Prostate gland (tissue), 2 donors: ENCODE measurements at places on chromosomes 13 and 19.

GRCh38 chr13:110475550-110476219 is 85.8 kb downstream of the RAB20 start:
- no peak for DNase-seq

- DNase-seq = no peak
Observed at GRCh38 chr19:17448131-17448967, at the start of gene TMEM221. TMEM221 (minus strand) TSS chr19:17448668; CDS start chr19:17448462, 206 bp downstream.

GRCh38 chr13:102569488-102569887 is 27.3 kb upstream of the TPP2 start:
- DNase-seq = no peak

GRCh38 chr13:34654647-34655046 is 287.4 kb upstream of the NBEA start:
- DNase-seq = no peak

DNA sequence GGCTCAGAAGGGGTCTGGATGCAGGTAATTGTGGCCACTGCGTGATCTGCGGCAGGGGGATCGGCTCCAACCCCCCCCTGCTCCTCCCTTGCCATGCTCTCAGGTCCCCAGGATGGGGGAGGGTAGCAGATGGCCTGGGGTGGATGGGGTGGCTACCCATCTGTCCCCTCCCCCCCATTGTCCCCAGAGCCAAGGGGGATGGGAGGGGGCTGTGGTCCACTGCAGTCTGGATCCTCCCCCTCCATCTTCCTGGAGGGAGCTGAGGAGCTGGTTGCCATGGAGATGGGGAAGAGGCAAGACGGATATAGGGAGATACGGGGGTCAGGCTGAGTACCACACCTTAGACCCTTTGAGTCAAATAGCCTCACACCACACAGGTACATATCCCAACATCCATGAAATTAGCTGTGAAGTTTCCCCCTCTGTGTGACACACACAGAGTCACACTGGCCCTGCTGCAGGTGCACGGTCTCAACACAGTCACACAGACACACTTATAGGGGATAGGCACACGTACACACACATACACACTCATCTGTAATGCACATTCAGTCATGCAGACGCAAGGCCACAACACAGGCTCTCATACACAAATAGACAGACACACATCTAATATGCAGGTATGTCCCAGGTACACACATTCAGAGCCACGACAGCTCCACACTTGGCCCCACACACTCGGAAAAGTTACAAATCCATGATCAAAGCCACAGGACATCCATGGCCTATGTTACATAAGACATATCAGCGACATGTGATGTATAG is 1.8 kb upstream of the NOVA2 start:
- no peak for DNase-seq

DNA sequence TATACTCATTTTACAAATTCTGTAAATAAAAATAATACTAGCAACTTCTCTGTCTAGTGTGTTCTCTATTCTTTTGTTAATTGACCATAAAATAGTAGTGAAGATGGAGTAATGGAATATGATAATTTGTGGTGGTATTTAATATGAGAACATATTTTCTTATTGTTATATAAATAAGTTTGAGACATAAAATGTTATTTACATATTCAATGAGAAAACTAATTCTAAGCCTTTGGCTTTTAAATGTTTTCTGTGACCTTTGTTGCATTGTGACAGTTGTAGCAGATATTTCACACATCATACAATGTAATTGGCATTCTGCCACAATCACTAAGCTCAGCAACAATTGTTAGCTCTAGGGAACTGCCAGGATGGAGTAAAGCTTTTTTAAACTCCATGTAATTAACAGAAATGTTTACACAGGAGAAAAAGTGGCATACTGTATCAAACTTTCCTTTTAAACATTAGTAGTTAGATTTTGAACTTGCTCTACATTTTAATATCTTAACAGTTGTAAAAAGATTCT is 562.1 kb upstream of the PCDH9 start:
- no peak for DNase-seq

GRCh38 chr13:41127701-41128100 is 4.9 kb downstream of the KBTBD6 start:
- DNase-seq = no peak

DNA sequence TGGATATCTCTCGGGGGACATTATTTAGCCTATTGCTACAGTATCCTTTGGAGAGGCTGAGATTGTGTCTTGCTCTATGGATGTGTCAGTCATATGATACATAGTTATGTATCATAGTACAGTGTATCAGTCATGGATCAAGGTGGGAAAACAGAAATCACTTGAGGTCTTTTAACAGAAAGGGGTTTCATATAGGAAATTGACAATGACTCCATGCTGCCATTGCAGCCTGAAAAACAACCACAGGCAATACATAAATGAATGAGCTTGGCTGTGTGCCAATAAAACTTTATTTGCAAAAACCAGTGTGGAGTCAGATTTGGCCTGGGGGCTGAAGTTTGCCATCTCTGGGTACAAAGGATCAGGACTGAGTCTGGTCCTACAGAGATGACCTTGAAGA is 35.4 kb downstream of the COLGALT1 start:
- no peak for DNase-seq

- no peak for DNase-seq
Observed at GRCh38 chr13:108981407-108981806, 352.0 kb downstream of the MYO16 start.

GRCh38 chr13:103839460-103839859 is 773.2 kb upstream of the SLC10A2 start:
- no peak for DNase-seq

- no peak for DNase-seq
Observed at GRCh38 chr19:39251846-39252245, 3.2 kb upstream of the IFNL4 start.

DNA sequence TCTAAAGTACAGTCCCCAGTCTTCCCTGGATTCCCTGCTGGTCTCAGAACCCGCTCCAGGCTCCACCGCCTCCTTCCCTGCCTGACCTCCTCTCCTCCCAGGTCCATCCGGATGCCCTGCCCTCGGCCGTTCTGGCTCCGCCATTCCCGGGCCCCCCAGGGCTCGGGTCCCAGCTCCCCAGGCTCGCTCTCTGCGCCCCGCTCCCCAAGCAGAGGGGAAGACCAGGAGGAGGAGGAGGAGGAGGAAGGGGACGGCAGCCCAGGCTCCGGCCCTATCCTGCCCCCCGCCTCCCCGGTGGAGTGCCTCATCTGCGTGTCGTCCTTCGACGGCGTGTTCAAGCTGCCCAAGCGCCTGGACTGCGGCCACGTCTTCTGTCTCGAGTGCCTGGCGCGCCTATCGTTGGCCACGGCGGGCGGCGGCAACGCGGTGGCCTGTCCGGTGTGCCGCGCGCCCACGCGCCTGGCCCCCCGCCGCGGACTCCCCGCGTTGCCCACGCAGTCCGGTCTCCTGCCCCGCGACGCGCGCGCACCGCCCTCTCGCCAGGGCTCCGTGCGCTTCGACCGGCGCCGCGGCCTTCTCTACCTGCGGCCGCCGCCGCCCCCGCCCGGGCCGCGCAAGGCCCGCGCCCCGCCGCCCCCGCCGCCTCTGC is 647 bp downstream of the RNF225 start:
- DNase-seq = no peak

DNA sequence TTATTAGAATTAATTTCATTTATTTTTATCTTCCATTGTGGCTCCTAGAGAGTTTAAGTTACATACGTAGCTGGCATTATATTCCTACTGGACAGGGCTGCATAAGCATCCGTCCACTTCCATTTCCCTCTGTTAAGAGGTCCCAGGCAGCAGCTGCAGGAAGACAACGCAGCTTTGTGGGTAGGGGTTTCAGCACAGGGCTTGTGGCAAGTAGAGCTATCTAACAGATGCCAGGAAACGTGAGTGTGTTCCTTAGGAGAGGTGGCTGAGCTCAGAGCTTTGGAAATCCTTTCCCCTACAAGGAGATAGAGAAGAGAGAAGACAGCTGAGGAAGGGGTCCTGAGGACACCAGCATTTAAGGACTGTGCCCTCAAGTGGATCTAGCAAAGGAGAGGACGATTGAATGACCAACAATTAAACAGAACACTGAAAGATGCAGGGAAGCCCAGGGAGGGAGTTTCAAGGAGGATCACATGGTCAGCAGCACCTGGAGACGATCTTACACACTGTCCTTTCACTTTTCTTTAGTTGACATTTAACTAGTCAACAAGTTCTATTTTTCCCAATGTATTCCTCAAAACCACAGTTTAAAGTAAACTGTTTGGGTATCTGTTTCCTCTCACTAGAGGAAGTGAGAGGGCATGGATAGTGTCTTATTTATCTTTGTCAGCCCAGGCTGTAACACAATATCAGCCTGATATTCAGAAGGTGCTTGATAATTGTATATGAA is 2.3 kb upstream of the N4BP2L1 start:
- DNase-seq = no peak

DNA sequence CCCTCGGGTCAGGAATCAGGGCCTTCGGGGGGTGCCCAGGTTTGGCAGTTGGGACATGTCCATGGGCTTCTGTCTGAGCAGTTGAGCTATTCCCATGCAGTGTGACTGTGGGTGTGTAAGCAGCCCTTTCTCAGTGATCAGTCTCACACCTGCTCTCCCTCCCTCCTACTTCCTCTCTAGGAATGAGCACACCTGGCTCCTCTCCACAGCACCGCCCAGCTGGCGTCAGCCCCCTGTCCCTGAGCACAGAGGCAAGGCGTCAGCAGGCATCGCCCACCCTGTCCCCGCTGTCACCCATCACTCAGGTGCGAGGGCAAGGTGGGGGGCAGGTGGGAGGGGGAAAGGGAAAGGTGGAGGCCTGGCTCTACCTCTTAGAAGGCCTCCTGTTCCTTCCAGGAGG is 25.9 kb downstream of the COMP start:
- no peak for DNase-seq

GRCh38 chr13:43316281-43316680 is 292.9 kb downstream of the DNAJC15 start:
- DNase-seq = no peak

GRCh38 chr13:113607889-113608635 is 23.5 kb downstream of the TFDP1 start:
- no peak for DNase-seq

- no peak for DNase-seq
Observed at GRCh38 chr13:74092711-74093110, 41.5 kb downstream of the KLF12 start.

DNA sequence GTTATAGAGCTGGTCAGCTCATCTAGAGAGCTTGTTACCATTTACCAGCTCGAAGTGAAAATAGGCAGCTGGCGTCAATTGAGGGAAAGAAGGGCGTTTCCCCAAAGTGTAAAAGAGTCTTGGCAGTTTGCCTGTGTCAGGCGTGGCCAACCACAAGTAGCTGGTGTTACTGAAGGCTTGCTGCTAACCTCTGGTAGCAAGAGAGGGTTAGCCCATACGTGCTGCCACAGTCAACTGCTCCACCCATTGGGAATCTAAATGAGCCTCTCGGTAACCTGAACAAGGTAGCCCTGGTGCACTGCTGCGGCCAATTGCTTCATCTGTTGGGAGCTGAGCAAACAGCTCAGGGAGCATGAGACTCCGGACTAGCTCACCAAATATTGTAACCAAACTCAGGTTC is 314.9 kb upstream of the SLITRK5 start:
- DNase-seq = no peak

- no peak for DNase-seq
Observed at GRCh38 chr13:20401931-20402856, 123.5 kb downstream of the CRYL1 start.

GRCh38 chr19:2083174-2083854 is 12.8 kb downstream of the MOB3A start:
- no peak for DNase-seq

DNA sequence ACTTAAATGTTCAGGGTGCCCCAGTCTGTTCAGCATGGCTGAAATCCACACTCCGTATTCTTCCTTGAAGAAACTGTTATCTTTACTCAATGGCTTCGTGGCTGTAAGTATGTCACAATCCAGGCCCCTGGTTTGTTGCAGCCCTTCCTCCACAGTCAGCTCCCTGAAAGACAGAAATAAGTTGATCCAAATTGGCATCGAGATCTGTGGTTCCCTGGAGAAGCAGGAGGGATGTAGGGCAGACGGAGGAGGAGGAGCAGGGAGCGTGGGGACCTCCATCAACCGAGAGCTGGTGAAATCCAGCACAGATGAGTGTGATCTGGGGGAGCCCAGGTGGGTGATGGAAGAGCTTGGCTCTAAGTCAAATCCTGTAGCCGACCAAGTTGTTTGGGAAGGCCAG is 304 bp downstream of the TSPAN16 start:
- DNase-seq = no peak

DNA sequence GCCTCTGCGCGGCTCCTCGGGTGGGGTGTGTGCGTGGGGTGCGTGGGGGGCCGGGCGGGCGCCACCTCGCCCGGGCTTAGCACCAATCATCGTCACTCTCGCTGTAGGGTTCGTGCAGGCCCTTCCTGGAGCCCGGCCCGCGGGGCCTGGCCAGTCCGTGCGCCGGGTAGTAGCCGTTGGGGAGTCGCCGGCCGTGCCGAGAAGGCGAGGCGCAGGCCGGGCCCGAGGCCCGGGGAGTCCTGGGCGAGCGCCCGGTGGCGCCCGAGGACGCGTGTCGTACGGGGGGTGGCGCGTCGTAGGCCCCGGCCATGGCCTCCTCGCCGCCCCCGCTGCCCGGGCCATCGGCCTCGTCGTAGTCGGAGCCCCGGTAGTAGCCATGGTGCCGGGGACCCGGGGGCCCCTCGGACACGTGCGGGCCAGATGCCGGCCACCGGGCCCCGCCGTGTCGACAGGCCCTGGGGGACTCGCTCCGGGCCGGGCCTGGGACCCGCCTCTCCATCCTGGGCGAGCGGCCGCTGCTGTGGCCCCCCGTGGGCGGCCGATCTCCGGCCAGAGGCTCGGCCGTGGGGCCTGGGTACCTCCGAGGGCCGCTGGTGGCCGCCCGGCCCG is 57.1 kb downstream of the IER2 start:
- DNase-seq = no peak

GRCh38 chr13:44058067-44058466 is 178.4 kb downstream of the LACC1 start:
- no peak for DNase-seq

DNA sequence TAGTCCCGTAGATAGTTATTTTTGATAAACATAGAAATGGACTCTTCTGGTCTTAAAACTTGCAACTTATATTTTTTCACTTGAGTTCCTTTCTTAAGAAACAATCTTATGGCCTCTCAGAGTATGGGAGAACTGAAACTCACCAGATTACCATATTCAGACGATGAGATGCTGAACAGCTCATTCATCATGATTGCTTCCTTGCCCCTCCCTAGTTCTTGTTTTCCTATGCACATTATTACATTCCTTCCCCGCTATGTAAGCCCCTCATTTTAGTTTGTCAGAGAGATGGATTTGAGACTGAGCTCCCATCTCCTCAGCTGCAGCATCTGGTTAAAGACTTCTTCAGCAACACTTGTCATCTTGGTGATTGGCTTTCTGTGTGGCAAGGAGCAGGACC is 158.5 kb downstream of the SLITRK6 start:
- no peak for DNase-seq

GRCh38 chr13:44768775-44769581 is 192.8 kb upstream of the TSC22D1 start:
- DNase-seq = no peak

GRCh38 chr13:99983499-99984401 is 2.2 kb downstream of the ZIC2 start:
- DNase-seq = no peak
